ENCODE measurements at places on chromosomes 11 and 22. TPM values are rescaled to one million over a fixed set of nuclear protein-coding genes. Genes with fewer than 3 reads are reported as not detected.

Gene APOBEC3B
- 4.2 TPM for total RNA-seq

Gene MRGPRX3
- total RNA-seq: not detected

Gene BIRC3
- total RNA-seq: 1.0 TPM

Gene NPAS4
- 0.18 TPM for total RNA-seq

Gene A4GALT
- total RNA-seq: 29.9 TPM

Gene GRAP2
- total RNA-seq: not detected

Gene OR9G4
- total RNA-seq: not detected

Gene C11orf91
- total RNA-seq: 0.75 TPM

Gene SLC6A5
- not detected for total RNA-seq

Gene CASP5
- total RNA-seq: not detected

Gene C11orf21
- total RNA-seq: 0.16 TPM

Gene NCF4
- not detected for total RNA-seq

Gene NCAM1
- 1.9 TPM for total RNA-seq

Gene MN1
- 145 TPM for total RNA-seq

Gene ARHGEF17
- 105 TPM for total RNA-seq

Gene AMOTL1
- total RNA-seq: 71.7 TPM

Gene IL18
- 0.68 TPM for total RNA-seq

Gene INS
- total RNA-seq: not detected

Gene FOLR2
- not detected for total RNA-seq

Gene MPZL2
- not detected for total RNA-seq

Gene YPEL4
- 0.24 TPM for total RNA-seq

Gene JHY
- total RNA-seq: 8.6 TPM

Gene MS4A12
- not detected for total RNA-seq

Gene RIMBP3B
- 0.59 TPM for total RNA-seq

Gene ZBTB44
- 32.5 TPM for total RNA-seq

Gene MMP13
- total RNA-seq: 0.21 TPM

Gene PPP2R1B
- total RNA-seq: 25.2 TPM

Gene ARHGAP20
- 0.91 TPM for total RNA-seq

Gene NEFH
- 0.62 TPM for total RNA-seq

Gene NDUFV1
- 180 TPM for total RNA-seq

Gene ACR
- total RNA-seq: not detected

Gene HBB
- total RNA-seq: not detected

Gene ENTHD1
- not detected for total RNA-seq

Gene TRIM49
- total RNA-seq: not detected

Gene OR10A2
- not detected for total RNA-seq

Gene SERPING1
- total RNA-seq: 19.9 TPM

Gene KRTAP5-7
- total RNA-seq: not detected

Gene SERHL2
- 1.4 TPM for total RNA-seq

Gene C22orf31
- not detected for total RNA-seq

Gene WNT7B
- total RNA-seq: 2.3 TPM

Gene CHRM1
- 0.27 TPM for total RNA-seq

Gene IL17REL
- total RNA-seq: not detected

Gene ADM2
- 21.1 TPM for total RNA-seq

Gene TIMM10B
- total RNA-seq: 27.0 TPM

Gene C11orf65
- total RNA-seq: 0.35 TPM

Gene ZNF280B
- total RNA-seq: 2.1 TPM

Gene MB
- not detected for total RNA-seq

Gene CHRNA10
- 1.1 TPM for total RNA-seq

Gene ANO1
- not detected for total RNA-seq
